ENCODE measurements at places on chromosomes 3 and 15.

DNA sequence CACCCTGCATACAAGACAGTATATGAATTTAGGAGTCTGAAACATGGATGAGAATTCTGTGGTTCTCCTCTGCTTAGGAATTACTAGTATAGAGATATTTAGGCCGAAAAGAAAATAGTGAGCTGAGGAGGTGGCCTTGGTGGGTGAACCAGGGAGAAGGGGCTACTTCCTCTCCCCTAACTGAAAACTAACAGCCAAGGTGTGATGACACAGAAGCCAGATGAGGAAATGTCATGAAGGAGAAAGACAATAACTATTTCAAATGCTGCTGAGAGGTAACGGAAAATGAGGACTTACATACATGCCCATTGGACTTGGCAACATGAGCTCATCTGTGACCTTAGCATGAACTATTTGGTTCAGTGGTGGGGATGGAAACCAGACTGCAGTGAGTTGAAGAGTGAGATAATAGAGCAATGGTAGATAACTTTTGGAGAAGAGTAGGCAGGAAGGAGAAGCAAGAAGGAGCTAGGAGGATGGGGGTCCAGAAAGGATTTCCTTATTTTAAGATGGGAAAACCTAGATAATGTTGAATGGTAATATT lies 114.4 kb upstream of the TSPAN3 start:
- DNase-seq = no peak

DNA sequence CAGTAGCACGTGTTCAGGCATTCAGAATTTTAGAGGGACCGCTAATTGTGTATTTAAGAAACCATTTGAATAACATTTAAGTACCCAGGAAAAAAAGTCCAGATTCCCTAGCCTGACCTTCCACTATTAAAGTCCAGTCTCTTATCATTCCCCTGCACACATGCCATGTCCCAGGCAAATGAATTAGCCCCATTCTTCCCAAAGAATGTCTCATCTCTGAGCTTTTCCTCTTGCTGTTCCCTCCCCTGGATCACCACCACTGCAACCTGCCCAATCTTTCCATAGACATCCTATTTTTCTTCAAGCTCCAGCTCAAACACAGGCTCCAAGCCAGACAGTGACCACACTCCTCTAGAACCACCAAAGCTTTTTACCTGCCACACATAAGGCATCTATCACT lies 25.9 kb downstream of the PLD1 start:
- no peak for DNase-seq

GRCh38 chr3:55639143-55639542 lies 152.0 kb upstream of the WNT5A start:
- no peak for DNase-seq

- no peak for DNase-seq
These were observed 26.9 kb downstream of the PIERCE2 start for GRCh38 chr15:55434989-55435825.

DNA sequence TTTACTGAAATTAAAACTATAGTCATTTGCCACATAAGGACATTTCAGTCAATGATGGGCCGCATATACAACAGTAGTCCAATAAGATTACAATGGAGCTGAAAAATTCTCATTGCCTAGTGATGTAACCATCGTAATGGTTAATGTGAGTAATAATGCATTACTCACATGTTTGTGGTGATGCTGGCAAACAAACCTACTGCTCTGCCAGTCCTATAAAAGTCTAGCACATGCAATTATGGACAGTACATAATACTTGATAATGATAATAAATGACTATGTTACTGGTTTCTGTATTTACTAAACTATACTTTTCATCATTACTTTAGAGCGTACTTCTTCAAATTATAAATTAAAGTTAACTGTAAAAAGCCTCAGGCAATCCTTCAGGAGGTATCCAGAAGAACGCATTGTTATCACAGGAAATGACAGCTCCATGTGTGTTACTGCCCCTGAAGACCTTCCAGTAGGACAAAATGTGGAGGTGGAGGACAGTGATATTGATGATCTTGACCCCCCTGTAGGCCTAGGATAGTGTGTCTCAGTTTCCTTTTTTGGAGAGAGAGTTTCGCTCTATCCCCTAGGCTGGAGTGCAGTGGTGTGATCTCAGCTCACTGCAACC lies 102.7 kb downstream of the ATP1B3 start:
- no peak for DNase-seq

GRCh38 chr3:152738656-152739055 lies 96.3 kb upstream of the P2RY1 start:
- DNase-seq = no peak

- no peak for DNase-seq
These were observed 40.4 kb upstream of the IQSEC1 start for GRCh38 chr3:13113346-13114330.

GRCh38 chr3:138135833-138136194 lies 3.6 kb upstream of the A4GNT start:
- DNase-seq = no peak

DNA sequence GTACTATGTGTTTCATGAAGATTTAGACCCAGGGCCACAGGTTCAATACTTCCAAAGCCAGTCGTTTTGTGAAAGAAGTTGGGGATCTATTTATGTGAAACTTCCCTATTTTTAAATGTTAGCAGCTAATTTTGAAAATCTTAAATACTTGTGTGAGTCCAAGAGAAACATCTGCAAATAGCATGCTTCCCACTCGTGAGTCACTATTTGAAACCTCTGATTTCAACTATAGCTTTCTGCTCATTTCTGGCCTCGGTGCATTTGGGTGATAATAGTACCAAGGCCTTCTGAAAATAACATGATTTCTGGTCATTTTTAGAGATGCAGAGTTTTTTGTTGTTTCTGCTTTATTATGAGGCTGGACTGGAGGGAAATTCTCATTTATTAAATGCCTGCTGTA lies 110.0 kb downstream of the OPA1 start:
- DNase-seq = no peak

DNA sequence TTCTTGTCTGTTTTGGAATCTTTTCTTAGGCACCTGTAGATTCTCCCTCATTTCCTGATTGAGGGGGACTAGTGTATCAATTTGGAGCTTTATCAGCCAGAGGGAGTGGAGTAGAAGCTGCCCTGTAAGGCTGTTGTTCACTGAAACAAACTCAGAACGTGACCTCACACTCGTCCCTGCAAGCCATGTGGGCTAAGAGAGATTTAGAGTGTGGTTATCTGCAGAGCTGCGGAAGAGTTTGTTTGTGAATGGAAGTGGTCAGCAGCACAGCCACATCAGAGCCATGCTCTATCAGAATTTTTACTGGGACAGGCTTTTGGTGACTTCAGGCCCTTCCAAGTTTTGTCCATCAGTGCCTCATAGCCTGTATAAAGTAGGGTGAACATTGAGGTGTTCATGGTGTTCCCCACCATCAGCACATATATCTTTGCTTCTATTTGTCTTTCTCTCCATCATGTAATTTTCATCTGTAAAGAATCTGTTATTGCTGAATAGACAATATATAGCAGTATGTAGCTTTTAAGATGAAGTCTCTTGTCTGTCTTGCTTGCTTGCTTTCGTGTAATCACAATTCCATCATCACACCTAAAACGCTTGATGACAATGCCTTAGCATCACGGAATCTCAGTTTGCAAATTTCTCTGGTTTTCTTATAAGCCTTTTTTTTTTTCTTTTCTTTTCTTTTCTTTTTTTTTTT lies 37.0 kb downstream of the LARS2 start:
- DNase-seq = no peak

DNA sequence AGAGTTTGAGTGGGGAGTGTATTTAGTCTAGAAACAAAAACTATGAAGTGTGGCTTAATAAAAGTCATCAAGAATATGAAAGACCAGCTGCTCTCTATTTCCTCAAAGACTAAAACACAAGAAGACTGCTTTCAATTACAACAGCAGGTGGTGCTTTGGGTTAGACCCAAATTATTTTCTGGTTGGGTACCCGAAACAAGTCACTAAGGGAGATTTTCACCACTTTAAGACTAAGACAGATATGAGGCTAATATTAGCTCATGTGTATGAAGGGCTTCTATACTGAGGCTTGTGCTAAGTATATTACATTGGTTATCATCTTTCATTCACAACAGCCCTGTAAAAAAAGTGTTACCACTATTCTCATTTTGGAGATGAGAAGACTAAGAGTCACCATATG lies 43.1 kb downstream of the COL8A1 start:
- no peak for DNase-seq

GRCh38 chr15:35195649-35196048 lies 110.6 kb upstream of the NANOGP8 start:
- DNase-seq = no peak

GRCh38 chr15:29776859-29777258 lies 45.4 kb downstream of the TJP1 start:
- DNase-seq = no peak

GRCh38 chr3:55818485-55818884 lies 331.4 kb upstream of the WNT5A start:
- DNase-seq = no peak

GRCh38 chr3:150737874-150738679 lies 24.9 kb downstream of the SIAH2 start:
- no peak for DNase-seq

GRCh38 chr3:72176537-72177041 lies 391.6 kb upstream of the PROK2 start:
- DNase-seq = no peak

DNA sequence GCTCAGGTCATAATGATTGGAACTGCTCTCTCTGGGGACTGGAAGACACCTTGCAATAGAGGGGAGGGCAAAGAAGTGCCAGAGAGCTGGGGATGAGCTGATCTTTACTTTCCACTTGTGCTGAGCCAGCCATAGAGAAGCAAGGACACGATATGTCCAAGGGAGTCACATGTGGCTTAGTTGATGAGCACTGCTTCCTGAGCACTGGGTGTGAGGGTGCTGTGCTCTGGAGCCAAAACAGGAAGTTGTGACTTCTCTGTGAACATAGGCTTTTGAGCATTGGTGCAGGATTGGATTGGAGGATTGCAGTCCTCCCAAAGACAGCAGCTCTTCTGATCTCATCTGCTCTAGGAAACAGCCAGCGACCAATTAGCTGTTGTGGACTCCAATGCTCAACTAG lies 6.7 kb downstream of the PARP14 start:
- DNase-seq = no peak

- no peak for DNase-seq
These were observed 68.8 kb upstream of the ZNF148 start for GRCh38 chr3:125443923-125444322.

- DNase-seq = no peak
These were observed 3.0 kb upstream of the CALML4 start for GRCh38 chr15:68208136-68208535.

DNA sequence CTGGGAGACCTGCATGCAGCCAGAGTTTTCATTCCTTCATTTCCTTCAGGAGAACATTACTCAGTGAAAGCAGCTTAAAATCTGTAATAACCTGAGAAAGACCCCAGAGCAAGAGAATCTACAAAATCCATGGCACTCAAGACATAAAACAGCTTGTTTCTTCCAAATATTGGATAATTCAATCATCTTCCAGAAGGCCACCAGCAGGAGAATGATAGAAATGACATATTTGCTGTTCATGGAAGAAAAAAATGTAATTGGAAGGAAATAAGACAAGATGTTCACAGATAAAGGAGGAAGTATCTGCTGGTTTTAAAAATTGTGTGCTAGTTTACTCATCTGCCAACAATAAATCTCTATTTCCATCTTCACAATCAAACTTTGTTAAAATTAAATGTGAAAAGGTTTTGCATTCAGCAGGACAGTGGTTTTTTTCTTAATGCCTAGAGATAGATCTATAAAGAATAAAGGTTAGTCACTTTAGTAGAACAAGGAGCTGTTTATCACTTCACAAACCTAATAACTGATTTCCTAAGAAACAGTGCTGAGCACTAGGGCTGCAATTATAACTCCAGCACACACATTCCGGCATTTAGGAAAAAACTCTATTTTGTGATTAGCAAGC lies 530.8 kb downstream of the NSUN3 start:
- DNase-seq = no peak

GRCh38 chr3:42505128-42505848 lies 2.8 kb downstream of the VIPR1 start:
- no peak for DNase-seq

DNA sequence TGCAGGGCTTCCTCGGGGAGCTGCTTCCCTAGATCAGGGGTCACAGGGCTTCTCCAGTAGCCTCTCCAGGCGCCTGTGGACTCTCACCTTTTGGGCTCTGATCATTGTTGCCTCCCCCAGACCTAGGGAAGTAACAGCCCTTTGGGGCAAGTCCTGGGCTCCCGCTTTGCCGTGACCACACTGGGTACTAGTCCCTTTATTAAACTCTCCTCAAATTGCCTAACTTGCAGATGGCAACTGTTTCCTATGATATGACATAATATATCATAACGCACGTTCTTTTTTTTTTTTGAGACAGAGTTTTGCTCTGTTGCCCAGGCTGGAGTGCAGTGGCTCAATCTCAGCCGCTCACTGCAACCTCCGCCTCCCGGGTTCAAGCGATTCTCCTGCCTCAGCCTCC lies 17.9 kb upstream of the NRROS start:
- no peak for DNase-seq

DNA sequence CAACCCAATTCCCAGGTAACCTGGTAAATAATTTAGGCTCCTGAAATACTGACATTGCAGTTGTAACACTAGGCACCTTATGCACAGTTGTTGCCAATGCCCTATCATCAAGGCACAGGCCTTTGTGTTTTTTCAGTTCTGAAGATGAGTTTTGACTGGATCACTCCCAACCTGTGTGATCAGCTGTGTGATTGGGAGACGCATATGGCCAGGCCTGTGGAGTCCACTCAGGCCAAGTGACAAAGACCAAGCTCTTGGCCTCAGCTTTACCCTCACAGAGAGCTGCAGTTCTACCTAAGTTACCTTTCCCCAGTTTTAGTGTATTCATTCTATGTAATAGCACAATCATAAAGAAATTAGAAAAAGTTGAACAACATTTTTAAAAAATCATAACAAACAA lies 19.2 kb upstream of the AQP9 start:
- no peak for DNase-seq

Measured in NCI-H1436 treated with DMSO at 0.1 percent for 48 hours (cell line).